Daoy (cell line): ENCODE measurements at places on chromosomes 4 and X.

- DNase-seq: no peak
Measured at GRCh38 chr4:156949373-156949814, 22.2 kb downstream of the PDGFC start.

GRCh38 chr4:105921301-105921700, 26.0 kb downstream of the NPNT start:
- no peak for DNase-seq

GRCh38 chr4:38152721-38153386, 192.7 kb downstream of the PTTG2 start:
- no peak for DNase-seq

DNA sequence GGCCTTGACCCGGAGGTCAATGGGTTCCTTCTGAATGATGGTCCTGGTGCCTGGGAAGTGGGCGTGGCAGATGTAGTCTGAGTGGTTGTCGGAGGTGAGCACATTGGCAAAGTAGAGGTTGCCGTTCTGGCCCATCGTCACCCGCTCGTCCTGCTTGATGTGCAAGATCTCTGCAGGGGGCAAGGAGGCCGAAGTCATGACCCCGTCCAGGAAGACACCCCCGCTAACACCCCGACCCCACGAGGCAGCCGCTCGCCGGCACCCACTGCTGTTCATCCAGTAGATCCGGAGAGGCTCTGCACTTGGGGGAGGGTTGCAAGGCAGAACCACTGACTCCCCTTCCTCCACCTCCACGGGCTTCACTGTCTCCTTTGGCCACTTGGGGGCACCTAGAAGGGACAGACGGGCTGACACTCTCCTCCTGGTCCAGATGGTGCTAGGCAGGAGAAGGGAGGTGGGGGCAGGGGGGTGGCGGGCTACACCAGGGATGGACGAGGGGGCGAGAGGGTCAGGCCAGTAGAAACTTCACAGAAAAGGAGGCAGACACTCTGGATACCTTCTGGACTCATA, 15.1 kb downstream of the L1CAM start:
- no peak for DNase-seq

- DNase-seq: peak; percentile 62
Measured at GRCh38 chr4:6049985-6050384, 31.8 kb upstream of the C4orf50 start.

GRCh38 chr4:8435656-8436121, 4.8 kb downstream of the ACOX3 start:
- no peak for DNase-seq

DNA sequence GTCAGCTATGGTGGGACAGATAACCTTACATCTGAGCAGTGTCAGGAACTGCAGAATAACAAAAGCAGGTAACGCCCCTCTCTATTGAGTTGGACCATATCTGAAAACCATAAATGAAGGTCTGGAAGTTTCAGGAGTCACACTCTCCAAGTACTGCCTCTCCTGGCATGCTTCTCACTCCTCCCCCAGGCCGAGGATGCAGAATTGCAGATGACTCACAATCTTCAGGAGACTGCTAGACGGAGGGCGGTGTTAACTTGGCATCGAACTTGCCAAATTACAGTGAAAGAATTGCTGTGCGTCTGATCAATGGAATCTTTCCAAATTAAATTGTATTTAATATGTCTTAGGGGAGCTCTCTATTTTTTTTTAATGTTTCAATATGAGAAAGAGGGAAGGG, 67.1 kb upstream of the TRIM2 start:
- DNase-seq: peak; percentile 59

GRCh38 chr4:123340381-123340701, 56.3 kb upstream of the SPRY1 start:
- peak; percentile 53 for DNase-seq

- peak; percentile 22 for DNase-seq
Measured at GRCh38 chr4:72314869-72315268, 254.2 kb downstream of the ADAMTS3 start.

GRCh38 chr4:67468830-67469229, 76.5 kb downstream of the CENPC start:
- DNase-seq: no peak

- no peak for DNase-seq
Measured at GRCh38 chrX:27619975-27620374, 29.8 kb downstream of the DCAF8L2 start.

GRCh38 chrX:139297638-139298037, 232.9 kb upstream of the F9 start:
- no peak for DNase-seq

GRCh38 chr4:11072999-11073398, 355.7 kb downstream of the HS3ST1 start:
- no peak for DNase-seq

- no peak for DNase-seq
Measured at GRCh38 chr4:178140326-178140915, 698.2 kb upstream of the AGA start.

DNA sequence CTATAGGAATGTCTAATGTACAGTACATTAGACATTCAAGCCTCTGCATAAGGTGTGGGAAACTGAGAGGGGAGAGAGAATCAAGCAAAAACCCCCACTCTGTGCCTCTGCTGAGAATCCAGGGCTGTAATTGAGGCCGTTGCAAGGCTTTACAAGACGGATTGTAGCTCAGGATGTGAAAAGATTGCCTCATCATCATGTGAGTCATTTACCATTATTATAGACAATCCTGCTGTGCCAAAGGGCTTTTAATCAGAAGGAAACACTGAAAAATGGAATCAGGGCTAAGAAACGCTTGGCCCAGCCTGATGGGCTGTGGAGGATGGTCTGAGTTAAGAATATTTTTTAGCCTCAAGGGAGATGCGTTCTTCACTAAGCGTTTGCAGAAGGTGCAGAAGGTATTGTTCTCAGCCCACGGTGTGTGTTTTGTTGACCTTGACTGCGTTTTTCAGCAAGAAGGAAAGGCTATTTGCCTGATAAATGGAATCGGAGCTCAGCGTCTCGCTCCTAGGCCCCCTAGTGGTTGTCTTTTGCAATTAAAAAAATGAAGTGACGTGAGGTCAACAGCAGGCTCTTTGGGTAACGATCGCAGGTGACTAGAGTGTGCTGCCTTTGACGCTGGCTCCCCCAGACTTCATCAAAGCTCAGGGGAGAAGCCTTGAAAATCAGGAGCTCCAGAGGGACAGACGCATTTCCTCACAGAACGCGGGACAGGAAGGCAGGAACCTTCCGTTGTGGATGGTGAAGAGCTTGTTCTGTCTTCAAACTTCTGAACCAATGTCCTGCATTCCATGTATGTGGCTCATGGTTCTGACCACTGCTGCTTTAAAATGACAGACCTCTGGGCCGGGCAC, 18.1 kb upstream of the CHRNA9 start:
- peak; percentile 85 for DNase-seq

- DNase-seq: no peak
Measured at GRCh38 chr4:24026596-24026995, 136.7 kb upstream of the PPARGC1A start.

- peak; percentile 84 for DNase-seq
Measured at GRCh38 chr4:40316333-40316781, 18.8 kb upstream of the CHRNA9 start.

GRCh38 chrX:9988762-9989161, 21.6 kb downstream of the CLDN34 start:
- DNase-seq: no peak

DNA sequence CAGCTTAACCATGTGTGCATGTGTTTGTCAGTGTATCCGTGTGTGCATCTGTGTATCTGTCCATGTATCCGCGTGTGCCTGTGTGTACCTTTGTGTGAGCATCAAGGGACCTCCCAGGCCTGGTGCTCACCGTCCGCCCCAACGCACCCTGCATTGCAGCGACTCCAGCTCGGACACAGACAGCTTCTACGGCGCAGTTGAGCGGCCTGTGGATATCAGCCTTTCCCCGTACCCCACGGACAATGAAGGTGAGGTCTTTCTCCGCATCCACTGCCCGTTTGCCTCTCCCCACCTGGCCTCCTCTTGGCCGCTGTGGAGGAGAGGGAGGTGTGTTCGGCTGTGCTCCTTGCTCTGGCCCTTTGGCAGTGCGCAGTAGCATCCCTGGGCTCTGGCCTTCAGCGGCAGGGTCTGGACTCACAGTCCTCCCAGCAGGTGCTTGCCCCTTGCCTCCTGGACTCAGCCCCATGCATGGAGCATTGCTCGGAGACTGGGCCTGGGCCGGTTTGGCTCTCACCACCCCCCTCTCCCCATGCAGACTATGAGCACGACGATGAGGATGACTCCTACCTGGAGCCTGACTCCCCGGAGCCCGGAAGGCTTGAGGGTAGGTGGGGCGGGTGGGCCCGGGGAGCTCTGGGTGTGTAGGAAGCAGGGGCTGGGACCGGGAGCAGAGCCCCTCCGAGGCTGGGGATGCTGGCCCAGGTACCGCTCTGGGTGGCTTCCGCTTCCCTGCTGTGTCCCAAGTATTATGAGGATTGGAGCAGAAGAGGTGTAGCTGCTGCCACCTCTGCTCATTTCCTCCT, 16.4 kb upstream of the ADD1 start:
- DNase-seq: no peak

GRCh38 chr4:72525938-72526337, 43.1 kb downstream of the ADAMTS3 start:
- DNase-seq: peak; percentile 2

- DNase-seq: peak; percentile 87
Measured at GRCh38 chrX:109840585-109840984, 107.5 kb upstream of the ACSL4 start.

- no peak for DNase-seq
Measured at GRCh38 chr4:163587867-163588266, 93.4 kb downstream of the TMA16 start.

- no peak for DNase-seq
Measured at GRCh38 chr4:124337874-124338273, 374.7 kb downstream of the ANKRD50 start.

GRCh38 chrX:74383611-74384010, 37.7 kb upstream of the SLC16A2 start:
- peak; percentile 51 for DNase-seq

DNA sequence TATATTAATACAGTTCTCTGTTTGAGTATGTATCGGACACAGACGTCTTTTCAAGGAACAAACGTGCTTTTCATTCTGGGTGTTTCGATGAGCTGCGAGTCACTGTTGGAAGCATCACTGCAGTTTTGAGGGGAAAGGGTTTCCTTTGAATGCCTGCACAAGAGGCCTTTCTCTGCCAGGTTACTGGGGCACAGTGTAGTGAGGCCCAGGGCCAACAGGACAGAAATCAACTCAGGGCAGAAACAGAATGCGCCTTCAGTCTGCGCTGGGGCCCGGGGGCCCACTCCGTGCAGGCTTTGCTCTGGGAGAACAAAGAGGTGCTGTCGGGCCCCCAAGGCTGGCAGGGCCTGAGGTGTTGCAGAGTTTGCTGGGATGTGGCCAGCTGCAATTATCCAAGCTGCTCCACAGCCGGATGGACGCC, 2.3 kb upstream of the PPP2R3B start:
- DNase-seq: no peak

DNA sequence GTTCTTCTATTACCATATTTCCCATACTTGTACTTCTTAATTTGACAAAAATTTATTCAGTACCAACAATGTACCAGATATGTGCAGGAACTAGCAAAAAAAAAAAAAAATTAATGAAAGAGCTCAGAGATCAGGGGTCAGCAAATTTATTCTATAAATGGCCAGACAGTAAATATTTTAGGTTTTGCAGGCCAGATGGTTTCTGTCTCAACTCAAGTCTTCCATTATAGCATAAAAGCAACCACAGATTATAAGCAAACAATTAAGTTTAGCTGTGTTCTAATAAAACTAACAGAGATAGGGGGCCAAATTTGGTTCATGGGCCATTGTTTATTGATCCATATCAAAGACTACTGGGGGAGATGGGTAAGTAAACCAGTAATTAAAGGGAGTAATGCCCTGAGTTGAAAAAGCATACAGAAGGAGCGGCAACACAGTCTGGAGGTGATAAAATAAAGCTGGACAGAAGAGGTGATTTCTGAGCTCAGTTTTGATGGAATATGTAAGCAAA, 19.3 kb downstream of the NEK1 start:
- no peak for DNase-seq

DNA sequence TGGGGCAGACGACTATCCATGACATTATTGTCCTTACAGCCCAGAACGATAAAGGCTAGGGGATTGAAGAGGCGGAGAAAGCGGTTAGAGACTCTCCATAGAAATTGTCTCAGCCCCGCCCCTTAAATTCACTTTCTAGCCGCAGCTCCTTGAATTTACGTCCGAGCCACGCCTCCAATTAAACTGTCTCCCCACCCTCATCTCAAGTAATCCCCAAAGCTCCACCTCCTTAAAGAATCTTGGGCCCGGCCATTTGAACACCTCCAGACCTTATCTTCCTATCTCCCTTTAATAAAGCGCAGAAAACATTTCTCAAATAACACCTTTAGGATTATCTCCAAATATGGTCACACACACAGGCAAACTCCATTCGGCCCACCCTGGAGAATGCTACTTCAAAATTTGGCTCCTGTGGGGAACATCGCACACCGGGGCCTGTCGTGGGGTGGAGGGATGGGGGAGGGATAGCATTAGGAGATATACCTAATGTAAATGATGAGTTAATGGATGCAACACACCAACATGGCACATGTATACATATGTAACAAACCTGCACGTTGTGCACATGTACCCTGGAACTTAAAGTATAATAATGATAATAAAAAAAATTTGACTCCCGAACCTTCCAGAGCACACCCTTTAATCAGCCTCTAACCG, 7.2 kb upstream of the MAGIX start:
- DNase-seq: no peak

DNA sequence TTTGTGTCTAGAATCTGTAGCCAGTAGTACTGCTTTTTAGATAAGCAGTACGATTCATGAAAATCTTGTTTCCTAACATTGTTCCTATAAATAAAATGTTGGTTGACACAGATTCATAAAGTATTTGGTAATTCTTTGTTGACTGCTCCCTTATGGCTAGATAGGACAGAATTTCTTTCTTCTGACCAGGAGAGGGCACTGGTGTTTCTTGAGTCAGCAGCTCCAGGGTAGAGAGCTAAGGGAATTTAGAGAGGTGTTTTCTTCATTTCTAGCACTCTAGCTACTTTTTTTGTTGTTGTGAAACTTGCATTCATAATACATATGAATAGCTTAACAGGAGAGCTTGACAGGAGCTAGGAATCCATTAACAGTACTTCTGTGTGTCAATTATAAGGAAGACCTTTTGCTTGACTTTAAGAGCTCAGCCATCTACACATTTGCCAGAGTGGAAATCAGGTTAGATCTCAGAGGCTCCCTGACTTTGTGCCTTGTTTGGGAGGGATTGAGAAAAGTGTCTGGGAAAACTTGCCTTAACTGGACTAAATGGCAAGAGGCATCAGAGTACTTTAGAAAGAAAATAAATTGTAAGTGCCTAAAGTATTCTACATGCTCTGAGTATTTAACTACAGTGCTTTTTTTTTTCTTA, 756.1 kb downstream of the SH3BGRL start:
- no peak for DNase-seq
